Ovary (tissue), 10 donors: ENCODE measurements at places on chromosomes 6 and 20. TPM values are rescaled to one million over a fixed set of nuclear protein-coding genes. Genes with fewer than 3 reads are reported as not detected.

DNA sequence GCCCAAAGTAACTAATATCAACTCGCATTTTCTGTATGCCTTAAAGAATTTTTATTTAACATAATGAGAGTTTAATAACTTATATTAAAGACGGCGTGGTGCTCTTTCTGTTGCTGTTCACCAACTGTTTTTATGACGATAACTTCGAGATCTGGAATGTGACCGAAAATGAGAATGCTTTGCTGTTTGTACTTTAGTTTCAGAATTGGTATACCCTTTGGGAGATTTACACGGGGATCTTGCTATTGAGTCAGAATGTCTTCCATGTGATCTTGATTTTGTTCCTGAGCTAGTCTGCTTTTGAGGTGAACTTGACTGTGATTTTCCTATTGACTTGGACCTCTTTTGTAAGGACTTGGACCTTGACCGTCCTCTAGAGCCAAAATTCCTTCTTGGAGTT, 17.9 kb downstream of the PNRC1 start:
- no peak for DNase-seq

- no peak for DNase-seq
These were observed 199.8 kb upstream of the POU3F2 start for GRCh38 chr6:98634569-98634968.

DNA sequence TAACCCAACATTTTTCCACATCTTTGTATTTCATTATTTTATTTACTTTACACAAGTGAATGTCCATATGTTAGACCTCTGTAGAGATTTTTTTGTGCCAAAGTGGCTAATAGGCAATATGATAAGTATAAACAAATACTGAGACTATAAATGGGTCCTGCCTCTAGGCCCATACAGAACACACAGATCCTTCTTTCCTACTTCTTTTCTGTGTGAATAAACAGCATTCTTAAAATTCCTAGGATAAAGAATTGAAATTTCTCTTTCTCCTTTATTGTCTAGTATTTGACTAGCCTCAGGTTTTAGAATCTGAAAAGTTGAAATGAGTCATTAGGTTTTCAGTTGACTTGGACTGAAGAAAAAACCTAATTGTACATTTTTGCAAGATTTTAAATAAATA, 46.3 kb upstream of the HS3ST5 start:
- DNase-seq, result no peak

- DNase-seq, result no peak
These were observed 38.2 kb downstream of the ELMO2 start for GRCh38 chr20:46367967-46368901.

- DNase-seq, result no peak
These were observed 97.5 kb downstream of the CDH26 start for GRCh38 chr20:60055740-60056139.

DYNLT2 gene
- total RNA-seq, result 3.1 TPM
